ENCODE measurements at places on chromosomes 6 and 20. TPM values are rescaled to one million over a fixed set of nuclear protein-coding genes. Genes with fewer than 3 reads are reported as not detected.

Gene OVOL2
- total RNA-seq: 0.28 TPM

Gene CCM2L
- 0.68 TPM for total RNA-seq

Gene FRK
- 1.4 TPM for total RNA-seq

Gene SLC12A5
- total RNA-seq: 11.1 TPM

Gene RHAG
- not detected for total RNA-seq

Gene TFAP2D
- not detected for total RNA-seq

Gene TRAPPC3L
- not detected for total RNA-seq

Gene CDH22
- not detected for total RNA-seq

Gene RIMS4
- total RNA-seq: 1.7 TPM

Gene CDH4
- total RNA-seq: 5.8 TPM

Gene LRRC1
- 6.3 TPM for total RNA-seq

Gene GFRA4
- total RNA-seq: not detected

Gene METTL24
- total RNA-seq: not detected

Gene GPR63
- 0.46 TPM for total RNA-seq

Gene C6orf15
- total RNA-seq: 0.09 TPM

Gene SEC23B
- 55.9 TPM for total RNA-seq

Gene MROH8
- total RNA-seq: 1.3 TPM

Gene SCRT2
- total RNA-seq: not detected

Gene BMP6
- total RNA-seq: 20.1 TPM

Gene COL19A1
- not detected for total RNA-seq

Gene CDSN
- not detected for total RNA-seq

Gene FAM83B
- total RNA-seq: not detected

Gene OR2J1
- not detected for total RNA-seq

Gene SYCP2L
- 2.4 TPM for total RNA-seq

Gene KIF6
- total RNA-seq: 0.17 TPM

Gene SLC17A4
- total RNA-seq: not detected

Gene MRAP2
- 1.8 TPM for total RNA-seq

Gene SSTR4
- 0.32 TPM for total RNA-seq

Gene MOCS3
- total RNA-seq: 6.9 TPM

Gene GNMT
- 0.13 TPM for total RNA-seq

Gene OGFR
- total RNA-seq: 42.2 TPM

Gene PPIL6
- total RNA-seq: 2.9 TPM

Gene FYN
- 8.8 TPM for total RNA-seq

Gene PAK5
- not detected for total RNA-seq

Gene RBPJL
- total RNA-seq: not detected

Gene PBOV1
- not detected for total RNA-seq

Gene PRRT1
- total RNA-seq: 0.63 TPM

Gene HEY2
- total RNA-seq: 0.06 TPM

Gene OGFRL1
- total RNA-seq: 4.3 TPM

Gene PHF20
- total RNA-seq: 37.0 TPM

Gene RREB1
- total RNA-seq: 10.8 TPM

Gene XKR7
- total RNA-seq: 0.01 TPM

Gene MCM8
- 28.8 TPM for total RNA-seq

Gene COX7A2
- 297 TPM for total RNA-seq

Gene PLCB1
- 1.2 TPM for total RNA-seq

Gene BFSP1
- 4.6 TPM for total RNA-seq

Gene OPRL1
- total RNA-seq: 1.0 TPM

Gene RRAGD
- 4.8 TPM for total RNA-seq

Gene RAMACL
- total RNA-seq: 0.10 TPM

Gene TNFRSF21
- total RNA-seq: 13.3 TPM

Gene FOXS1
- 0.32 TPM for total RNA-seq

Gene HLA-DRA
- not detected for total RNA-seq

Gene STMND1
- total RNA-seq: not detected

Gene PCSK2
- not detected for total RNA-seq

Gene COL21A1
- 0.55 TPM for total RNA-seq

Gene HSD17B8
- total RNA-seq: 15.5 TPM

Gene PARD6B
- 2.7 TPM for total RNA-seq

Gene SLC16A10
- 0.70 TPM for total RNA-seq

Gene SLC22A3
- 47.2 TPM for total RNA-seq
